ENCODE measurements at places on chromosomes 13 and 19.

GRCh38 chr19:24078680-24079079 lies 8.3 kb upstream of the ZNF254 start:
- no peak for DNase-seq

DNA sequence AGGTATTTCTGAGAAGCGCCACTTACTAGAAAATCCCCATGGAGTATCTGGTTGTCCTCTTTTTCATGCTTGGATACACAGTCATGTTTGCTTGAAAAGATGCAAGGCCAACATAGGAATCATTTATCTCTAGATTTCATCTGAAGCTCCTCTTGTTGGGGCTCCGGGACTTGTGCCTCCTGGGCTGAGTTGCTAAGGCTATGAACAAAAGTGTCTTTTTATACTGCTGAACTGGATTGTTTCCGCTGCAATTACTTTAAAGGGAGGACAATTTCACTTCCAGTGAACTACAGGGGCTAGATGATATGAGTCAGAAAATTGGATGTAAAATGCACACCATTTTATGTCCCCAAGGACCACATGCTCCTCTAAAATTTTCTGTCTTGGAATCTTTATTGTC lies 114.1 kb downstream of the TNFSF13B start:
- DNase-seq, result no peak

- DNase-seq, result no peak
Measured at GRCh38 chr13:27183561-27184147, 12.0 kb upstream of the USP12 start.

DNA sequence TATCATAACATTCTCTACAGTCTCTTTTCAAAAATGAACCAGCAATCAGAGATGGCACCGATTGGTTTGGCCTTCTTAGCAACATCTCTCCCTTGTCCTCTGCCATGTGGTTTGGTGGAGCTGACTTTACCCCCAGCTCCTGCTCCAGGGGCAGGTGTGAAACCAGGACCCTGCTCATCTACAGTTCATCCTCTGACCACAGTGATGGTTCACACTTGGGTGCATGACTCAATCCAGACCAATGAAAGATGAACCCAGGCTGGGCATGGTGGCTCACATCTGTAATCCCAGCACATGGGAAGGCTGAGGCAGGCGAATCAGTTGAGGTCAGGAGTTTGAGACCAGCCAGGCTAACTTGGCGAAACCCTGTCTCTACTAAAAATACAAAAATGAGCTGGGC lies 33.6 kb upstream of the FFAR2 start:
- DNase-seq, result no peak

GRCh38 chr13:83150616-83151307 lies 731.5 kb downstream of the SLITRK1 start:
- no peak for DNase-seq

DNA sequence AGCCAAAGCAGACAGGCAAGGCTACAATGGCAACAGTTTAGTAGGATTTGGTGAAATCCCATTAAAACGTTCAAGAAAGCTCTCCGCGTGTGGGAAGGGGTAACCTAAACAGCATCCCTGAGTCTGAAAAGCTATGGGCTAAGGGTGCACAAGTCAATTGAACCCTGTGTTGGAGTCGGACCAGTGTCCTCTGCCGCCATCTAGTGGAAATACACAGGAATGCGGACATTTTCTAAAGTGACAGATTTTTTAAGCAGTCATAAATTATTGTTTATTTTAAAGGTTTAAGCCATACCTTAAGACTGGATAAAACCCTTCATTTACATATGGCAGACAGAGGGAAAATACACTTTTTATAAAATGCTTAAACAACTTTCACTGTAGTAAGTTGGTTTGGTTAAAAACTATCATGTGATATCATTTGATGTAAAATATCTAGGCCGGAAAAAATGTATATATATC lies 26.5 kb upstream of the LSM14A start:
- DNase-seq, result no peak

GRCh38 chr19:1568320-1569019 lies at the start of gene MEX3D:
Gene MEX3D, minus strand, starts transcription at chr19:1568325. Its CDS starts 267 bp downstream, at chr19:1568058.
- DNase-seq, result peak; percentile 42

- DNase-seq, result no peak
Measured at GRCh38 chr13:83162493-83162892, 719.8 kb downstream of the SLITRK1 start.

- DNase-seq, result no peak
Measured at GRCh38 chr13:49029570-49029969, 53.9 kb downstream of the FNDC3A start.

GRCh38 chr19:13918726-13919411 lies 12.9 kb downstream of the CC2D1A start:
- no peak for DNase-seq

DNA sequence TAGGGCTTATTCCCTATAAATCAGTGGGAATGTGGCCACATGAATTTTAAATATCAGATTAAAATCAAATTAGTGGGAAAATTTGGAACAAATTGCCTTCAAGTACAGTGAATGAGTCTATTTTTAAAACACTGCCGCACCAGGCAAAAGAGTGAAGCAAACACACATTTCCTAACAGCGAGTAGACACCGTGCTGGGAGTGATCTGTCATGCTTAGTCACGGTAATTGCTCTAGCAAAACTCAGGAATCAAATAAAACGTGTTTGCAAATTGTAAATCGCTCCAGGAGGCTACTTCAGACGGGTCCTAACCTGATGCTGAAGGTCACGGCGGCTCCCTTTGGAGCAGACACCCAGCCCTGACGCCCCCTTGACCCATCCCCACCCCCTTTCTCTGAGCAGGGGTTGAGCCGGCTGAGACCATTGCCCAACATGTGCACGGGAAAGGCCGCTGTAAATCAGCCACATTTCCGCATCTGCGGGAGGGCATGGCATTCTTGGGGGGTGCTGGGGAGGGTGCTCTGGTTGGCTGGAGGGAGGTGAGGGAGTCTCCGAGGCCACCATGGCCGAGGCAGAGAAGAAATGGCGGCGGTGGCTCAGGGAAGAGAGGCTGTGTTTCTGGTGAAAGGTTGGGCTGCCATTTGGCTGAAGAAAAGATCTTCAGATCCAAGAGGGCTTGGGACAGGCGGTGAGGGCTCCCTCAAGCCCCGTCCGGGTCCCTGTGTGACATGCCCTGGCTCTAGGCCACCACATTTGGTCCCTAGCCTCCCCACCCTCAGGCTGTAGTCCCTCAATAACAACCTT lies 8.9 kb downstream of the CEBPA start:
- DNase-seq, result no peak

DNA sequence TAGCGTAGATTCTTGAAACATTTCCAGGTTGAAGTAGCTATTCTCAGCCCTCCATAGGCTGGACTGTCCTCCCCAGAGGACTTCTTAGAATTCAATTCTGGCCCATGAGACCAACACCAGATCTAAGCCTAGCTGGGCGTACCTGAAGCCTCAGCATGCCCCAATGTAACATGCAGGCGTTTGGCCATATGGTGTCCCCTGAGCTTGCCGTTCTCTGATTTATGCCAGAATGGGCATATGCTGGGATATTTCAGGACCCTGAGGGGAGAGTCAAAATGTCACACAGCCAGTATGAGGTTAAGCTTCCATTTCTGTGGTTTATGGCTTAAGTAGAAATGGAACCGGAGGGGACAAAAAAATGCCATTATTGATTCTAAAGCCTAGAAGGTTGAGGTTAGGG lies 317.7 kb upstream of the OBI1 start:
- no peak for DNase-seq

DNA sequence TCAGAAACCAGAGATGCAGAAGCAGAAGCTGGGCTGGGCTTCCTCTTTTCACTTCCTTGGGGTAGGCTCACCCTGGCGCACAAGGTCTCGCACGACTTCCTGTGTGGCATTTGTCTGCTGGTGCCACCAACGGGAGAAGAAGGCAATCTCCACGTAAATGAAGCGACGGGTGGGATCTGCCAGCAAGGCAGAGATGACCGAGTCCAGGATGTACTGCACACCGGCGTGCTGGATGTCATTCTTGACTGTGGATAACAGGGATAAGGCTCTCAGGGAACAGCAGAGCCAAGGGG lies 1.3 kb downstream of the MAN2B1 start:
- no peak for DNase-seq

DNA sequence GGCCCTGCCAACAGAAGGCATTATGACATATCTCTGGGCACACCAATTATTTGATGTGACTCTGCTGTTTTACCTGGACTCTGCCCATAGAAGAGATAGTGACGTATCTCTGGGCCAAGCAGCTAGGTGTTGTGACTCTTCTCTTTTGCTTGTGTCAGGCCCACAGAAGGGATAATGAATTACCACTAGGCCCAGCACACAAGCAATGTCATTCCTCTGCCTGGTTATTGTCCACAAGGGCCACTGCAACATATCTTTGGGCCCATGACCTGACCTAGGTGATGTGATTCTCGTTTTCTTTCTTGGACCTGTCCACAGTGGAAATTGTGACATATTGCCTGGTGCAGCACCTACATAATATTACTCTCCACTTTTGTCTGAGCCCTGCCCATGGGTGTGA lies 65.1 kb upstream of the ZNF724 start:
- no peak for DNase-seq

- DNase-seq, result no peak
Measured at GRCh38 chr19:8311461-8312260, 3.5 kb upstream of the CD320 start.

DNA sequence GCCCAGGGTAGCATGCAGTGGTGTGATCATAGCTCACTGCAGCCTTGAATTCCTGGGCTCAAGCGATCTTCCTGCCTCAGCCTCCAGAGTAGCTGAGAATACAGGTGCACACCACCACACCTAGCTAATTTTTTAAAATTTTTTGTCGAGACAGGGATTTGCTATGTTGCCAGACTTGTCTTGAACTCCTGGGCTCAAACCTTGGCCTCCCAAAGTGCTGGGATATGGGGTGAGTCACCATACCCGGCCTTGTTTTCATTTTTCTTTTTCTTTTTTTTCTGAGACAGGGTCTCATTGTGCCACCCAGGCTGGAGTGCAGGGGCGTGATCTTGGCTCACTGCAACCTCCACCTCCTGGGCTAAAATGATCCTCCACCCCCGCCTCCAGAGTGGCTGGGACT lies 38.7 kb downstream of the KEAP1 start:
- DNase-seq, result no peak

DNA sequence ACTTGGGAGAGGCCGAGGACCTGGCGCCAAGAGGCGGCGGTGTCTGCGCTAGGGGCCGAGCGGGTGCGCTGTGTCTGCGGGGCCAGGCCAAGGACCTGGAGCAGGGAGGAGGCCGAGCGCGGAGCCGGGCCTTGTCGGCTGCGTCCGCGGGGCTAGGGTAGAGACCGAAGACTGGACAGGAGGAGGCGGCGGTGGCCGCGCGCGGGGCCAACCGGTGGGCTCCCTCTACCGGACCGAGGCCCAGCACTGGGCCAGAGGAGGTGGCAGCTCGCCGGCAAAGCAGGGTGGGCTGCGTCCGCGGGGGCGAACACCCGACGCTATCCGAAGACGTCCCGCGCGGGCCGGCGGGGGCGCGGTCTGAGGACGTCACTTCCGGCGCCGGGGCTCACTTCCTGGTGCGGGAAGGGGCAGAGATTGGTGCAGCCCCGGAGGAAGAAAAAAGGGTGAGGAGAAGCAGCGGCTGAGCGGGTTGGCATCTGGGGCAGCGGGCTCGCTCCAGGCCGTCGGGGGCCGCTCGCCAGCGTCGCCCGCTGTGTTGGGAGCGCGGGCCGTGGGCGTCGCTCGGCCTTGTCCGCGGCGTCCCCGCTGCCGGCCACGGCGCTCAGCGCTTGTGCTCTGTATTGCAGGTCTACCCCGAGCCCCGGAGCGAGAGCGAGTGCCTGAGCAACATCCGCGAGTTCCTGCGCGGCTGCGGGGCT lies 38.3 kb downstream of the ARHGEF7 start:
- DNase-seq, result peak; percentile 63

GRCh38 chr19:10895920-10896319 lies 24.6 kb downstream of the CARM1 start:
- no peak for DNase-seq

DNA sequence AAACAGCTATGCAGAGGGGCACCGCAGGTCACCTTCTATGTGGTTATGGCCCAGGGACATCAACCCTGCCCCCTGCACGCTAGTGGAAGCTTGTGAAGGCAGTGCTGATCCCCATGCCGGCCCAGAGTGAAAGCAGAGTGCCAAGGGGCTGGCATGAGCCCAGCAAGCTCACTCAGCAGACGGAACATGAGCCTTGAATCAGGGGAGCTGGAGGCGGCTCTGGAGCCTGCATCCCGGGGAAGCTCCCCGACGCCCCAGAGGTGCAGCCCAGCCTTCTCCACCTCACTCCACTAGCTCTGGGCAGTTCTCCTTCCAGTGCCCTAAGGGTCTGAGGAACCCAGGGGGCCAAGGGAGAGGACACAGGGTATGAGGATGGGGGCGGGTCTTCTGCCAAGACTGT lies 19.0 kb upstream of the ISYNA1 start:
- no peak for DNase-seq

DNA sequence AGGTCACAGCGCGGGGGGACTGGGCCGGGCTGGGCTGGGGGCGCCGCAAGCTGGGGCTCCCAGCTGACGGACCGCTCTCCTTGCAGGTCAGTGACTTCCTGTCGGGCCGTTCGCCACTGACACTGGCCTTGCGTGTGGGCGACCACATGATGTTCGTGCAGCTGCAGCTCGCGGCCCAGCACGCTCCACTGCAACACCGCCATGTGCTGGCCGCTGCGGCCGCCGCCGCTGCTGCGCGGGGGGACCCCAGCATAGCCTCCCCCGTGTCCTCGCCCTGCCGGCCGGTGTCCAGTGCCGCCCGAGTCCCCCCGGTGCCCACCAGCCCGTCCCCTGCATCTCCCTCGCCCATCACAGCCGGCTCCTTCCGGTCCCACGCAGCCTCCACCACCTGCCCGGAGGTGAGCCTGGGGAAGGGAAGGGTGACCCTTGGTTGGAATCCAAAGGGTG lies 5.7 kb downstream of the MIDN start:
- no peak for DNase-seq

- peak; percentile 81 for DNase-seq
Measured at GRCh38 chr19:6460099-6460884, 700 bp upstream of the SLC25A23 start.

GRCh38 chr13:30366088-30366487 lies 56.2 kb upstream of the UBE2L5 start:
- DNase-seq, result no peak

GRCh38 chr19:45767881-45768654 lies 984 bp downstream of the SIX5 start:
- DNase-seq, result peak; percentile 17

DNA sequence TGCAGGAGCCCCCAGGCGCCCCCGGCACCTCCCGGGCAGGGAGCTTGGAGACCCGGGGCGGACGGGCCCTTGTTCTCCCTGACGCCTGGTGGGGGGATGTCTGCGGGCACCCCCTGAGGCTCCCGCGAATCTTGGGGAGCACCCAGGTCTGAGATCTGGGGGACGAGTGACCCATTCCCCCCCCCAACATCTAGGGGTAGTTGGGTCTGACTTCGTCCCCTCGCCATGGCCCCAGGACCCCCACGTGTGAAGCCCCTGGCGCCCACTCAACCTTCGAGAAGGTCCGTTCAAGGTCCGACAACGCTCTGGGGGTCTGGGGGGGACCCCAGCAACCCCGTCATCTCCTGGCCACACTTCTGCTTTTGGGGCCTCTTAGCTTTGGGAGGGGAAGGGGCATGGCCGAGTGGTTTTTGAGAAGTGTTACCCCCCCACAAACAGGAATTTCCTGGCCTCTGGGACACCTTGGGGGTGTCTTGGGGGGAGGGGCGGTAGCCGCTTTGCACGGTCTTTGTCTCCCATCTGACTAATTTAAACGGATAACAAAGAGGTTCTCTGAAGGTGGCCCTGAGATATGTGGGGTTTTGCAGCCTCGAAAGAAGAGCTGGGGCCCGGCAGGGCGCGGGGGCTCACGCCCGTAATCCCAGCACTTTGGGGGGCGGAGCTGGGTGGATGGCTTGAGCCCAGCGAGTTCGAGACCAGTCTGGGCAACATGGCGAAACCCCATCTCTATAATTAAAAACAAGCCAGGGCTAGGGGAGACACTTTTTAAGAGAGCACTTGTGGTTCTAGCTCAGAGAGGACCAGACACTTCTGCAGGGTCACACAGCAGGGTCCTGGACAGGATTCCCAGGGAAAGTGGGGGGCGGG lies 608 bp downstream of the CNN2 start:
- no peak for DNase-seq
